NCI-H524 (cell line): ENCODE measurements at places on chromosomes 7 and 10.

- DNase-seq = peak; percentile 58
Observed at GRCh38 chr7:135349746-135350145, 116.1 kb downstream of the STRA8 start.

- DNase-seq = no peak
Observed at GRCh38 chr7:17674166-17674942, 265.9 kb downstream of the SNX13 start.

DNA sequence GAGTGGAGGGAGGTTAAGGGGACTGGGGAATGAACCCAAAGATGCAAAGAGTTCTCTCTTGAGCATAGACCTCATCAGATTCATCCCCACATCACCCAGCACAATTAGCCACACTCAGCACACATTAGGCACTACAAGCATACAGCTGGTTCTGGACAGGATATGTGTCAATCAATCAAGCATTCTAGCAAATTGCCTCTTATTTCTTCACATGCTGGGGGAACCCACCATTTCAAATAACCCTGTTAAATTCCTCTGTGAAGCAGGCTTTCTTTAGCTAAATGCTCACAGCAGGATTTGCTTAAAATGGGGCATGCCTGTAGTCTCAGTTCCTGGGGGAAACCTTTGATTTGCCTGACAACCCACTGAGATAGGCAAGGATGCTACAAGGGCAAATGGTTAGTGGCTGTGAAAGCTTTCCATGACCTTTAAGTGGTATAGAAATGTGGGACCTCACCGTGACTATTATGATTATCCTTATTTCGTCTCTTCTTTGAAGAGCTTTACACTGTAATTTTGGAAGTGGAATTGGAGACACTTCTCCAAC, 193.4 kb upstream of the ZMIZ1 start:
- DNase-seq = no peak

- DNase-seq = no peak
Observed at GRCh38 chr7:135661311-135662122, 797 bp upstream of the STMP1 start.

GRCh38 chr7:67019562-67020390, 23.1 kb downstream of the TYW1 start:
- peak; percentile 58 for DNase-seq

DNA sequence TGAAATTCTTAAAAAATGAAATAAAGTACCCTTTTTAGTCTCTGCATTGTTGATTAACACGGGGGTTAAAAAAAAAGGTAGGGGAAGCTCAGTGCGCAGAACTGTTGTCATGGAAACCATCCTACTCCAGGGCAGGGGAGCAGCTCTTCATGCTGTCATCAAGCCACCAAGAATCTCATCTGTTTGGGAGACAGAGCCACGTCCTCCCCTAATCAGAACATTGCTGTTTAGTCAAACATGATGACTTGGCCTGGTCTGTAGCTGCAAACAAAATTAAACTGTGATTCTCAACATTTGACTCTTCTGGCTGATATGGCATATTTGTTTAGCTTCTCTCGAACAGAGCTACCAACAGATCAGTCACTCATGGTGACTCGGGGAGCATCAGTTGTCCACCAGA, 254.4 kb upstream of the KLF14 start:
- DNase-seq = no peak

DNA sequence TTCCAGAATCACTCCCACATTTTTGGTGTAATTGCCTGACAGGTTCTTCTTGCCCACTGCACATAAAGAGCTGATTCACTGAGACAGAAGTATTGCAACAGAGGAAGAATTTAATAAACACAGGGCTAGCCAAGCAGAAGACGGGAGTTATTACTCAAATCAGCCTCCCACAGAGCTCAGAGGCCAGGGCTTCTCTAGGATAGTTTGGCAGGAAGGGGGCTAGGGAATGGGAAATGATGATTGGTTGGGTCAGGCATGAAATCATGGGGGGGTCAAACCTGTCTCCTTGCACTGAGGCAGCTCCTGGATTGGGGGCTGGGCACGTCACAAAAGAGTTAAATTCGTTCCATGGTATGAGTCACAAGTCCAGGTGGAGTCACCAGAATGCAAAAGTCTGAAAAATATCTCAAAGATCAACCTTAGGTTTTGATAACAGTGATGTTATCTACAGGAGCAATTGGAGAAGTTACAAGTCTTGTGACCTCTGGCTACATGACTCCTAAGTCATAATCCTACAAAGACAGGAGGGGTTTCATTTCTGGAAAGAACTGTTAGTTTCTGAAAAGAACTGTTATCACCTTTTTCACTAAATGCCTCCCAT, 30.2 kb upstream of the ERCC6 start:
- DNase-seq = no peak

DNA sequence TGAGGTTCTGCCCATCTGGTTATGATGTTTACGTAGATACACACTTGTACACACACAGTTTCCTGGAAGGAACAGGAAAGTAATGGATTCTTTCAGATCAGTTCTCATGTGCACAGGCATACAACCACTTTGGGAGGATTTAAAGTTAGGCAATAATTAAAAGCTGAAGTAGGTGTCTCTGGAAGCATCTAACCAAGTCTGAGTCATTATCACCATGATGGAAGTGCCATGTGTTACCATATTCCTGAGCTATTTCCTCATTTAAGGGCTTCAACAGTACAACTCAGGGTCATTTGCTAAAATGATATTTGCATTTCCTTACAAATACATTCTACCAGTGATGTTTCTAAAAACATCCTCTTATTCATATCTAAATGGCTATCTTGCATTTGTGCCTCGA, 41.4 kb upstream of the BET1 start:
- DNase-seq = no peak

GRCh38 chr10:36789974-36790373, 335.4 kb upstream of the ANKRD30A start:
- no peak for DNase-seq

- peak; percentile 51 for DNase-seq
Observed at GRCh38 chr7:38105874-38106483, 72.1 kb upstream of the STARD3NL start.

GRCh38 chr7:42478717-42479116, 241.7 kb upstream of the GLI3 start:
- DNase-seq = no peak

DNA sequence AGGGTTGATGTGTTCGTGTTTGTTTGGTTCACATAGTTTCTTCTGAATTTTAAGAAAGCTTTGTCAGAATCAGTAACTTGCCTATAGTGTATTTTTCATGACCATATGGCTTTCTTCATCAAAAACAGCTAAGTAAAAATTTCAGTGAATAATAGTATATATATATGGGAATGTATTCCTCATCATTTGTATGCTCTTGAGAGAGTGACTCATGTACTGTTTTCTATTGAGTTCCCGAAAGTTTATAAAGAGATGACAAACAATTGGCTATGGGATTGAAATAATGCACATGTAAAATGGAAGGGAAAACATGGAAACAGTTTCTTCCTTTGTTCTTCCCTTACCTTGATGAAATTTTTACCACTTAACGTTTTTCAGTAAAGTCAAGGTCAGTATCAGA, 56.4 kb downstream of the KAT6B start:
- DNase-seq = no peak

DNA sequence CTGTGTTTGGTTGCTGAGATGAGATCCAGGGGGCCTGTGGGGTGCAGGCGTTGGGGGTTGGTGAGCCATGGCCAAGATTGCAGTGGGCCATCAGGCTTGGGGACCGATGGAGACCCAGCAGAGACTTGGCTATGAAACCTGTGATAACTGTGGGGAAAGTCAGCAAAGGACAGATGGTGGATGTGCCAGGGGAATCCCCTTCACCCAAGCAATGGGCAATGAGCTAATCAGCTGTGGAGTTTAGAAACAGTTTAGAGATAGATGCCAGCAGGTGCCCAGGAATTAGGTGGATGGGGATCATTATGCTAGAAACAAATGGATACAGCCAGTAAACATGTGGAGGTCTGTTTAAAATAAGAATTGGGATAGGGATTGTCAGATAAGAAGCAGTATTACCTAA, 151.4 kb upstream of the FERD3L start:
- DNase-seq = peak; percentile 45

- DNase-seq = no peak
Observed at GRCh38 chr7:69067397-69067796, 530.9 kb upstream of the AUTS2 start.

DNA sequence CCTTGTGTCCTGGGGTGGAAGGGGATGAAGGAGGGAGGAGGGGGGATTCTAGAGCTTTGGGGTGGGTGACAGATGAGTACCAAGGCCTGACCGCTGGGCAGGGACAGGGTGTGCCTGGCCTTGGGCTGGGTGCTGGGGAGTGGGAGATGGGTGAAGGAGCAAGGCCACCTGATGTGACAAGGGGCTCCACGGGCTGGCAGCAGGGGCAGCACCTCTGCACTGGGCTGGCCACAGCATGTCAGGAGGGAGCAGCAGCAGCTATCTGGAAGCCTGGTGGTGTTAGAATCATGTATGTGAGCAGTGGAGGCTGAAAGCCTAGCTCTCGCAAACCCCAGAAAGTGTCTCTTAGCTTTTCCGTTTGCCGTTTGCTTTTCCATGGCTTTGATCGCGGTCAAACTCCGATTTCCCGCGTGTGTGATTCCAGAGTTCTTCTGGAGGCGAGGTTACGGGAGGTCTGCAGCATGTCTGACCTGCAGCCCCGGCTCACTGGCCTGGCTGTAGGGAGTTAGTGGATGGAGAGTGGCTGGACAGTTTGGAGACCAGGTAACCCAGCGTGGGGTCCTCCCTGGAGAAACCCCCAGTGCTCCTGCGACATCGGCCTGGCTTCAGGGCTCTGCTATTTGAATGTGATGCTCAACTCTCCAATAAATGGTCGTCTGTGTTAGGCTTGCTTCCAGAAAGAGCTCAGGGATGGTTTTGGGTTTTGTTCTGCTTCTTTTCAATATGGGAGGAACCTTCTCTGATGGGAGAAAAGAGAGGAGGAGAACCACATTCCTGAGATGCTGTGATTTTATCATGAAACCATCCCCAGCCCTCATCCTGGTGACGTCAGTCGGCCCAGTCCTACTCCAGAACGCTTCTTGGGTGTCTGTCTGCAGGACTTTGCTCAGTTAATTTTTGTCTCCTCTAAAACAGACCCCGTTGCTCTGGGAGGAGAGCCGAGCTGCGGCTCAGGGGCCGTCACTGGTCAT, 105.5 kb downstream of the CUX1 start:
- no peak for DNase-seq
